OCI-LY7 (cell line): ENCODE measurements at places on chromosomes 2 and 18.

DNA sequence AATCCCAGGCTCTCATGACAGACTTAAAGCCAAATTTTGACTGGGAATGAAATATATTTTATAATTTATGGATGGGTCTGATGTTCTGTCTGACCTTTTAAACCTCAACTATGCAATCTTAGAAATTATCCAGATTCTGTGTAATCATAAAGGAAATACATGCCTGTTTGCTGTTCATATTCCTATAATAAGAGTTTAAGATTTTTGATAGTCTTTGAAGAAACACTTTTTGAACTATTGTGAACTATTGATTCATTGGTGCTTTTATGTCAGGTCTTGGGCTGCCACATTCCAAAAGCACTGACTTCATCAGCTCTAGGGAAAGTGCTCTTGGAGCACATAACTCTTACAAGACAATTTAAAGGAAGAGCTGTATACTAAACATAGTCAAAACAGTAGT is 64.2 kb downstream of the CCDC150 start:
- no peak for DNase-seq

GRCh38 chr2:163210430-163210918 is 371.9 kb upstream of the KCNH7 start:
- no peak for DNase-seq

DNA sequence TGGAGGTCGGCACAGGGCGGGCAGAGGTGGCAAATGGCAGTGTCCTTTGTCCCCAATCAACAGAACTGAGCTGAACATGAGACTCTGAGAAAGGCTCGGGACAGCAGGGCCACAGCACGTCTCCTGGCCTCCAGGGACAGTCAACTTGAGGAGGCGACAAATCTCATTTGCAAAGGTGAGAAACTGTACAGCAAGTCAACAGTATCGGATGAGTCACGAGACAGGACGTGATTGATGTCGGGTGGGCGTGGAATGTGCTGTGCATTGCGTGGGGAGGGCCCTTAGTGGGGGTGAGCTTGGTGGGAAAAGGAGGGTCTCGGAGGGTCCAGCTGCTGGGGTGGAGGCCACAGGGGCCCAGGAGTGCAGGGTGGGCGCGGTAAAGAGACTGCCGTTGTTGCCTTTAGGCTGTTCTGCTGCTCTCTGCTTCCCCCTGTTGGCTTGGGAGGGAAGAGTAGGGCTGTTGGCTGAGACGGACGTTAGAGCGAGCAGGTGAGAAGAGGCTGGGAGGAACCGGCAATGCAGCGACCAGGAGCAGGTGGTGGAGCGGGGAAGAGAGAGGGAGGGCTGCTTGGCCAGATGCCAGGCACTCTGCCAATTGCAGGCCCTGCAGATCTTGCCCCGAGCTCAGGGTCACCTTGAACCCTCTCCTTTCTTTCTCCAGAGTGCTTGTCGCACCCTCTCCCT is 164.3 kb downstream of the BCL2 start:
- peak; percentile 79 for DNase-seq

DNA sequence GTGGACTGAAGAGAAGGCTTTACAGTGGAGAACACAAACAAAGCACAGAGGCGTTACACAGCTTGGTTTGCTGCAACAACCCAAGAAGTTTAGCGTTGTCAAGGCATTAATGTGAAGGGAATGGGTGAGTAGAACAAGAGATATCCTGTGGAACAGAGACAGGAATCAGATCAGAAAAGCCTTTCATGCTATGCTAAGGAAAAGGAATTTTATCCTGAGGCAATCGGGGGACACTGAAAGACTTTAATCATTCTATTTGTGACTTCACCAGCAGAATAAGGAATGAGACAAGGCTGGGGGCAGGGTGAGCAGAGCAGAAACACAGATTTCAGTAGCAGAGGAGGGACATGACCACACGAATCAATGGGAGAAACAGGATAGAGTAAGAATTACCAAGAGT is 600.7 kb downstream of the IRS1 start:
- DNase-seq, result no peak

GRCh38 chr2:179606141-179606540 is 255.3 kb downstream of the ZNF385B start:
- DNase-seq, result no peak

GRCh38 chr2:230023313-230023712 is 45.4 kb downstream of the SLC16A14 start:
- DNase-seq, result no peak

DNA sequence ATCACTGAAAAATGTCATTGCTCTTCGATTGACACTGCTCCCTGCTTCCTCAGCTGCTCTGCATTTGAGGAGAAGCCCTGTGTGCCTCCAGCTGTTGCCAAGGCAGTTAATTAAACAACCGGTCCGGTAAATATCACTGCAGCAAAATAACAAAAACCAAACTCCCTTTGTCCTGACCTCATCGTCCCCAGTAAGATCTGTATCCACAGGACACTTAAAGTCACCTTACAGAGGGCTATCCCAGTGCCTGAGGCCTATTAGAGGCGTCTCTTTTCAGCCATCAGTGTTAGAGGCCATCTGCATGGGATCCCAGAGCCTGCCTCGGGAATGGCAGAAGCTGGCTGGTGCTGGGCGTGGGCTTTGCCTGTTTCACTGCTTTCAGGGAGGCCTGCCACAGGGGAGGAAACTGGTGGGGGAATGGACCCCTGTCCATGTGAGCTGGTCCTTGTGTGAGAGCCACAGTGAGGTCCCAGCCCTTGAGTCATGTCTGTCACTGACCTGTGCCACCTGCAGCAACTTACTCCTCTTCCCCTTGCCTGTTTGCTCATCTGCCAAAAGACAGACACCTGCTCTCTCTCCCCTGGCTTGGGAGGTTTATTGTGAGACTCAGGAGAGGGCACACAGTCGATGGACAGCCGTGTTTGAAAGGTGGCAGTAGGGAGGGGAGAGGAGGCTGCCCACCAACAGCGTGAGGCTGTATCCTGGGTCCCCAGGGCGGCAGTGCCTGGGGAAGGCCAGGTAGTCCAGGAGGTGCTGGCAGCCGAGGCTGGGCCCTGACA is 117.7 kb upstream of the MCFD2 start:
- DNase-seq, result no peak

DNA sequence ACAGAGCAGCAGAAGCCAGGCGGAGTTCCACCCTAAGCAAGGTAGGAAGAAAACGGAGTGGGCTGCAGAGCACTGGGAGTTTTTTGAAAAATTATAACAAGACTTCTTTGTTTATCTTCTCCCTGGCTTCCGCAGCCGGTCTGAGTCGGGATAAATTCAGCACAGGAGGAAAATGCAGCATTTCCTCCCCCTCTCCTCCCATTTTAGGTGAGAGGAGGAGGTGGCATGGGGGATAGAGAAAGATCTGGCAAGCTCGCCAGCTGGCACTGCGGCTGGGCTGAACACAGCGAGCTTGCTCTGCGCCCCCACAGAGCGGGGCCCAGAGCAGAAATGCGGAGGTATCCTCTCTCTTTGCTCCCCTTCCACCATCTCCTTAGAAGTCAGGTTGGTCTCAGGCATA is 17.7 kb upstream of the CHRNA1 start:
- DNase-seq, result no peak

- no peak for DNase-seq
These were observed 65.3 kb downstream of the ZC3H6 start for GRCh38 chr2:112340475-112341267.

DNA sequence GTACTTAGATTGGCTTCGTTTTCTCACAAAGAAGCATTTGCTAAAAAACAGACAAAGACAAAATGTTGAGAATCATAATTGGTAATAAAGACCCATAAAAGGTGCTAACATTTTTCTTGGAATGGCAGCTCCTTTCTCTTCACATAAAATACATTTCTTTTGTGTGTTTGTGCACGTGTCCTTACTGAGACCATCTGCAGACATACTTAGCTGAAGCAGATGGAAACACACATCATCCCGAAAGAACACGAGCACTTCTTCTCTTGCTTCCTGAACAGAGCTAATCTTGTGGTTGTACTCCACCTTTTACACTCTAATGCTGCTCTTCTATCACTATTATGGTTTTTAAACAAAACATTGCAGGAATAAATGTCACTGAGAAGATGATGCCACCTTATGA is 142.5 kb downstream of the SPHKAP start:
- no peak for DNase-seq

- DNase-seq, result no peak
These were observed 198.5 kb upstream of the SMIM21 start for GRCh38 chr18:75625966-75626365.

DNA sequence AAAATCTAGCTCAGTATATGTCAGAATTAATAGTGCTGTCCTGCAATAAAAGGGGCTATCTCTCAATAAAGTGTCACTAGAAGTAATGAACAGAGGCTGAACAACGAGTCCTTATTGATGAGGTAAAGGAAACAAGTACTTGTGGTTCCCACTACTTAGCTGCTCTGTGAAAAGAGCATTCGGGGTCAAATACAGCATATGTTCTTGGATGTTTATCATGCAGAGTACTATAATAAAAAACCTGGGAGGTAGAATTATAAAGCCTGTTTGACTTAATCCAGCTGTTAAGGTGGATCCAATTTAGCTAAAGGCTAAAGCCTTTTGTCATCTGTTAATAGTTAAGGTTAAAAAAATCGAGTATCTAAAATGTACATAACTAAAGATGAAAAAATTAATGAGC is 32.4 kb downstream of the SLC35F5 start:
- DNase-seq, result no peak

- no peak for DNase-seq
These were observed 25.9 kb downstream of the HDLBP start for GRCh38 chr2:241289597-241289996.

GRCh38 chr2:71510196-71510807 is 56.9 kb downstream of the DYSF start:
- DNase-seq, result peak; percentile 71

DNA sequence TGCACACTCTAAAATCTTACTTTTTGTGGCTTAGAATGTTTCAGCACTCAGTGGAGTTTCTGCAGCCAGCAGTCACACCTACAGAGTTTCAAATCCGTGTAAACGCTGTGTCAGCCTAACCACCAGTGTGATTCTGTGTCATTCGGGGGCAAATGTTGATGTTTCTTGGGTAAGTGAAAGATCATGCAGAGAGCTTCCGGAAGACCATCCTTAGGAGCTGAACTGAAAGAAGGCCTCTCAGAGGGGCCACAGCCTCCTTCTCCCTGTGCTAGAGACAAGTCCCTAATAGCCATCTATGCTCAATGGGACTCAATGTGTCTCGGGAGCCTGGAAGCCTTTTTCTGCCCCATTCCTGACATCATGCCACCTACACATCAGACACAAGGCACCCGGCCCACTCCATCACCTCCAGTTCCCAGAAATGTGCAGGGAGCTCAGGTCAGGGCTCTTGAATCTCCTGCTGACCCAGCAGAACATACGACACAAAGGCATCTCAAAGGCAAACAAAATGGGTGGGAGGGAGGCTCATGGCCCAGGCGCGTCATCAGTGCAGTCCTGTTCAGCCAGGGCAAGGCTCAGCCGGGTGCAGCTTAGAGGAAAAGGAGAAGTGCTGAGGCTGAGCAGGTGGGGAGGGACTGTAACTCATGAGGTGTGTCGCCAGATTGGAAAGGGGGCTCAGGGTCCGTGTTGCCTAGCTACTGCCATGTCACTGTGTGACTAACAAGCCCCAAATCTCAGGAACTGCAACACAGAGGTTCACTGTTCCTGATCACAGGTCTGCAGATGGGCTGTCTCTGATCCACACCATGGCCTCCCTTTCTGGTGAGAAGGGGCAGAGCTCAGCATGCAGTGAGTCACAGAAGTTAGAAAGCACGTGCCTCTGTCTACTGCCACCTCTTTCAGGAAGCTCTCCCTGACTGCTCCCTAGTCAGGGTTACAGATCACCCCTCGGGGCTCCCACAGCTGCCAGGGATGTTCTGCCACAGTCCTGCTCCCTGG is 82.0 kb downstream of the SMAD7 start:
- DNase-seq, result peak; percentile 86

- no peak for DNase-seq
These were observed 97.9 kb upstream of the CYRIA start for GRCh38 chr2:16763493-16763899.

GRCh38 chr2:61631321-61631720 is 93.2 kb upstream of the XPO1 start:
- no peak for DNase-seq
